MCF 10A (cell line): ENCODE measurements at places on chromosomes 2 and 18.
A peak's percentile ranks its signal among the peaks of the same experiment; 100 is the strongest.

- DNase-seq = no peak
- H3K27me3 ChIP-seq = no peaks in the 10 kb centered on the region
- no peaks in the 10 kb centered on the region for H3K4me1 ChIP-seq
- H3K36me3 ChIP-seq = no peaks in the 10 kb centered on the region
These were observed 24.6 kb downstream of the EML4 start for GRCh38 chr2:42193722-42194187.

DNA sequence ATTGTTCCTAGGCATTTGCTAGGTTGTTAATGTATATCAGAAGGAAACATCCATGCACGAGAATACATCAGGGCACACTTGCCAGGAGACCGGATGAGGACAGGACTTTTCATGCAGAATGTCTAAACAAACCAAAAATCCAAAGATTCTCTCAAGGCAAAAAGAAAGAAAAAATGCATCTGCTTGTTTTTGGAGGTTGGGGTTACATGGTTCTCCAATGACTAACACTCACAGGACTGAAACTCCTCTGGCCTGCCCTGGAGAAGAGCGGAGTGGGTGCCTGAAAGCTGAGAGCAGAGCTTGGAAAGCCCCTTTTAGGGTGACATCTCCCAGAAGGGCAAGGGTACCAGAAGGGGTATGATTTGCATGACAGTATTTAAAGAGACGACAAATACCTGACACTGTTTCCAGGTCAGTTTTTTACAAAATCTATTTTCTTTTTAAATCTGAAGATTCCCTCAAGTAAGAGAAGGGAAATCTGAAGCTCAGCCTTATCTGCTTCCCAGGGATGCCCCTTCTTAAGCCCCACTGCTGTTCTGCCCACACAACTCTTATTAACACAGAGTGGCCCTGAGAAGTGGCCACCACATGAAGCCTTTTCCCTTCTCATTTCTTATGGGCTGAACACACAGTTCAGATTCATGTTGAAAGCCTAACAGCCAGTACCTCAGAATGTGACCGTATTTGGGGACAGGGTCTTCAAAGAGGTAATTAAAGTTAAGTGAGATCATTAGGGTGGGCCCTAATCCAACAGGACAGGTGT, 216.4 kb downstream of the STK39 start:
- no peaks in the 10 kb centered on the region for H3K4me1 ChIP-seq
- no peak overlapping the region for H3K27ac ChIP-seq
- no peak for DNase-seq
- no peaks in the 10 kb centered on the region for H3K36me3 ChIP-seq

DNA sequence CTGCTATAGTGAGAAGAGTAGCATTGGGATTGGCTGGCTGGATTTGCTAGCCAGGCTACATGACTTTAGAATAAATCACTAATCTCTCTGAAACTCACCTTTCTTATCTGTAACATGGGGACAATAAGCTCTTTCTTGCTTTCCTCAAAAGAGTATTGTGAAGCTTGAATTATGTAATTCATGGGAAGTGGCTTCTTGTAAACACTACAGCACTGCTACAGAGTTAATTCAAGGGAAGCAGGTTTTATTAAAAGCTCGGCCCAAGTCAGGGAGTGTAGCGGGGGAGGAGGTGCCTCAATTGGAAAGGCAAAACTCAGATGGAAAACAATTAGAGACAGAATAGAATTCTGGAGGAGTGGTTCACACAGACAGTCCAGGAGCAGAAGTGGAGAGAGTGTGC, 100.9 kb upstream of the CELF4 start:
- H3K4me1 ChIP-seq = no peaks in the 10 kb centered on the region
- no peak for DNase-seq
- no peak overlapping the region for H3K27ac ChIP-seq
- H3K36me3 ChIP-seq = no peaks in the 10 kb centered on the region
- no peak overlapping the region for H3K4me3 ChIP-seq
- no peaks in the 10 kb centered on the region for H3K27me3 ChIP-seq

DNA sequence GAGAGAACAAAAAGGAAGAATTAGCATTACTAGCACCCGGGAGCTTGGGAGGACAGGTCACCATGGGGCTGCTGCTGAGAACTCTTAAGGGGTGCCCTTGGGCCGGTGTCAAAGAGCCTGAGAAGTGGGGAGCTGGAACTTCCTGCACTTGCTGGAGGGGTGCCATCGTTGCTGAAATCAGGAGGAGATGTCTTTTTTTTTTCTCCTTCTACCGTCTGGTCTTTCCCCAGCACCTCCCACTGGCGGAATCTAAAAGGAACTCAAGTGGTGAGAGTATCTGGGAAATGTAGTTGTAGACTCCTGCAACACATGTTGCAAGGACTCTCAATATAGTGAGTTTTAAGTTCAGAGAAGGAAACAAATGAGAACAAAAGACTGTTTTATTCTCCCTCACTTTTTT, 6.1 kb upstream of the AMMECR1L start:
- no peaks in the 10 kb centered on the region for H3K36me3 ChIP-seq
- H3K27ac ChIP-seq = no peak overlapping the region
- H3K27me3 ChIP-seq = no peaks in the 10 kb centered on the region
- DNase-seq = no peak
- H3K4me1 ChIP-seq = peaks cover 9% of the 10 kb centered on the region

DNA sequence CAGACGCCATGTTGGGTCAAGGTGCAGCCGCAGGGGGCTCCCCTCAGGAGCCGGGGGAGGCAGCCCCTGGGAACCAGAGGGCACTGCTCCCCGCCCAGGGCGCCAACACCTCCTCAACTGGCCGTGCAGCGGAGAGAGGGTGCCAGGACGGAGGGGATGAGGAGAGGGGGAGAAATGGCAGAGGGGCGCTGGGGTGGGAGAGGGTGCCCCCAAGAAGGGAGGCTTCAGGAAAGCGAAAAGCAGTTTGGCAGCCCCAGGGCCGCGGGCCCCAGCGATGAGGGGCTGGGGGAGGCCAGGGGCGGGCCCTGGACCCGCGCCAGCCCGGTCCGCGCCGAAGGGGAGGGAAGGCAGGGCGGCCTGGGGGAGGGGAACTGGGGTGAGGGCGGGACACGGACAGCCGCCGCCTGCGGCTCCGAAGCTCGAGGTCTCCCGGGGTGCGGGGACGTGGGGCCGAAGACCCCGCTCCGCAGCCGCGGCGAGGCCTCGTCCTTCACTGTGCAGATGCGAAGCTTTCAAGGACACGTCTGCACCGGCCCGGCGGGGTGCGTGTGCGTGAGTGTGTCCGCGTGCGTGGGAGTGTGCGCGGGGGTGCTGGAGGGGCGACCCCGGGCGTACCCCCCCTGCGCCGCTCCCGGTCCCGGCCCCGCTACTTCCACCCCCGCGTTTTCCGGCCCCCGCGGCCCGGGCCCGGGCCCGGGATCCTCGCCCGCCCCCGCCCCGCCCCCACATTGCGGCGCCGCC, 1.4 kb downstream of the DNMT3A start:
- no peaks in the 10 kb centered on the region for H3K27me3 ChIP-seq
- no peak for DNase-seq
- H3K4me1 ChIP-seq = no peaks in the 10 kb centered on the region

DNA sequence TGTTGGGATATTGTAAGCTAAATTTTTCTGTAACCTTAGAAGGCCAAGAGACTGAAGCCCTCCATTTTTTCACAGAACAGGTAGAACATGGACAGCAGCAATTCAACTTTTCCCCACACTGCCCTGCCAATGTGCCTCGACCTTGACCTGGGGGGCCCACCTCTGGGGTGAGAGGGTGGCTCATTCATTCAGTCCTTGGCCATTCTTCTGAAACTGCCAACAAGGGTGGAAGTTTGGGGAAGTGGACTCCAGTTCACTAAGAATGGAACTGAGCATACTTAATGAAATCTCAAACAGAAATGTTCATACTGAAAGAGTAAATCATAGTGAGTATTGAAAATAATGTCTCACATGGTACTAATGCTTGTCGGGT, 1.1 kb downstream of the EEF1B2 start:
- H3K27me3 ChIP-seq = no peaks in the 10 kb centered on the region
- H3K36me3 ChIP-seq = peaks cover 69% of the 10 kb centered on the region
- peak overlapping the region; percentile 98 for H3K27ac ChIP-seq
- peak overlapping the region; percentile 80 for H3K4me3 ChIP-seq
- no peak for DNase-seq
- peaks cover 22% of the 10 kb centered on the region for H3K4me1 ChIP-seq

- H3K27ac ChIP-seq = peak overlapping the region; percentile 57
- no peaks in the 10 kb centered on the region for H3K36me3 ChIP-seq
- H3K4me3 ChIP-seq = no peak overlapping the region
- peak; percentile 39 for DNase-seq
- no peaks in the 10 kb centered on the region for H3K27me3 ChIP-seq
These were observed 204.6 kb downstream of the CTNNA2 start for GRCh38 chr2:79717364-79718007.

- H3K4me1 ChIP-seq = peaks cover 19% of the 10 kb centered on the region
- no peak overlapping the region for H3K4me3 ChIP-seq
- no peak for DNase-seq
- H3K27me3 ChIP-seq = no peaks in the 10 kb centered on the region
These were observed 14.4 kb upstream of the SNED1 start for GRCh38 chr2:240983996-240984498.

DNA sequence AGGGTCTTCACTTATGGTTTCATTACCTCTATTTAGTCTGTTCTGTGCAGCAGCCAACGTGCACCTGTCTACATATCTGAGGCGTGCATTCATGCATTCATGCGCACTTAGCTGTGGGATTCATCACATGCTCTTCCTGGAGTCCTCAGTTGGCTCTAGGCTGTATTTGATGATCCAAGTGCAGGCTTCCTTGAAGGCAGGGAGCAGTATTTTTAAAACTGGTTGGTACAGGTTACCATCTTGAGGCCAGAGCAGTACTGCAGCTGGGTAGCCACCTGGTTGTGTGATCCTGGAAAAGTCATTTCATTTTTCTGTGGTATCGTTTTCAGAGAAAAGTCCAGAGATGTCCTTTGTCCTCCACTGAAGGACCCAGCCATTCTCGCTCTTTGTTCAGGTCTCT, 109.8 kb downstream of the EN1 start:
- no peak for DNase-seq
- H3K4me1 ChIP-seq = peaks cover 16% of the 10 kb centered on the region
- H3K27me3 ChIP-seq = no peaks in the 10 kb centered on the region
- no peaks in the 10 kb centered on the region for H3K36me3 ChIP-seq
- no peak overlapping the region for H3K27ac ChIP-seq

DNA sequence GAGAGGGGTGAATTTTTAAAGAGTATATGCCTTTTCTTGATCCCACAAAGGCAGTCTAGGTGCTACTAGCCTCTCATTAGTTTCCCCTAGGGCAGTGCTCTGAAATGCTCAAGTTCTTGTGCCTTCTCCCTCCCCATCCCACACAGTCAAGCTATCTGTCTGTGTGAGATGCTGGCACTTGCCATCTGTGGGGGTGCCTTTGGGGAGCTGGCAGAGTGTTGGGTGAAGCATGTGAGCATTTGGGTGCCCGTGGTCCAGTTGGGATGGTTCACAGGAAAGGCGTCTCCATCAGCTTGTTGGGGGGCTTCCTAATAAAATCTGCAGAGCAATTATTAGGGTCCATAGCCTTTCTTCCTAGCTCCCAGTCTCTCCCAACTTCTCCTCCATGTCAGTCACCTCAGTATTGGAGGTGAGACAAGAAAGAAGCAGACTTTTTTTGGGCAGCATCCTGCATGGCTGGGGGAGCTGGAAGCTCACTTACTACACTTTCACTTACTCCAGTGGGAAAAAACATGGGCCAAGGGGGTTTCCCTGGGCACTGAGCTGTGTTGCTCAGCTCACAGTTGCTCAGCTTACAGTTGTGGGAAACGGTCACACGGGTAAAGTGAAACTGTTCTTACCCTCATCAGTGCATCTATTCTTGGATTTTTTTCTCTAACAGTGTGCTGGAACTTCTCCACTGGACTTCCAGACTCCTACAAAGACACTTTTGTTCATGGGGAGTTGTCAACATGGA, 29.3 kb downstream of the COLEC11 start:
- H3K27me3 ChIP-seq = no peaks in the 10 kb centered on the region
- peaks cover 16% of the 10 kb centered on the region for H3K4me1 ChIP-seq
- no peak overlapping the region for H3K27ac ChIP-seq

- H3K27me3 ChIP-seq = no peaks in the 10 kb centered on the region
- H3K4me1 ChIP-seq = no peaks in the 10 kb centered on the region
- no peak for DNase-seq
These were observed 103.9 kb downstream of the CCBE1 start for GRCh38 chr18:59593291-59593717.

- H3K27ac ChIP-seq = no peak overlapping the region
- no peak for DNase-seq
- H3K4me1 ChIP-seq = no peaks in the 10 kb centered on the region
These were observed 201.7 kb upstream of the STK17B start for GRCh38 chr2:196372811-196373664.

DNA sequence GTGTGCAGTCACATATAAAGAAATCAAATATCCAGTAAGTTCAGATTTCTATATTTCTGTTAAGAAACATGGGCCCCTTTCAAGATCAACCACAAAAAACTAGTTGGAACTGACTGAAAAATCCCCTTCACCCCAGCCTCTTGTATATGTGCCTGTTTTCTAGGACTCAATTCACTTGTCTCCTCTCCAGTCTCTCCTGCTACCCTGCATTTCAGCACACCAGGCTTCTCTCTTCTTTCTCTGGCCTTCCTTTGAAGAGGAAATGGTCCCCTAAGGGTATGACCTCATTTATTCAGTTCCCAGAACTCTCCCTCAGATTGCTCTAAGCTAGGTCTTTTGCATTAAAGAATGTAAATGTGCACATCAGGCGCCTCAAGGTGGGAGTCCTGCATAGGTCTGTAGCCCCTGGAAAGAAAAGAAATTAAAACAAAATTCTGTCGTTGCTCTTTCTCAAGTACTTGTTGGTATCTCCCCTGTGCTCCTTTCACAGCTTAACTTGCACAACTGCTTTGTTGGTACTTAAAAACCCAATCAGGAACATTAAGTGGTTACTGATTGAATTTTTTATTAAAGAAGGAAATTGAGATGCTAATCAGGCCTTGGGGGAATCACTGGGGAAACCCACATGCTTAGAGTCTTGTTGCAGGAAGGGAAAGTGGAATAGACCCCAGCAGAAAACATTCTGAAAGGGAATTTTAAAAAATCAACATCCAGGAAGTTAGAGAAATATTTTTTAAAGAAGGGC, 278.4 kb downstream of the AGPS start:
- no peaks in the 10 kb centered on the region for H3K36me3 ChIP-seq
- DNase-seq = no peak

- no peaks in the 10 kb centered on the region for H3K27me3 ChIP-seq
- no peak for DNase-seq
- H3K4me1 ChIP-seq = no peaks in the 10 kb centered on the region
- no peak overlapping the region for H3K4me3 ChIP-seq
- H3K27ac ChIP-seq = no peak overlapping the region
These were observed 123.3 kb upstream of the ST6GAL2 start for GRCh38 chr2:107009275-107009674.

DNA sequence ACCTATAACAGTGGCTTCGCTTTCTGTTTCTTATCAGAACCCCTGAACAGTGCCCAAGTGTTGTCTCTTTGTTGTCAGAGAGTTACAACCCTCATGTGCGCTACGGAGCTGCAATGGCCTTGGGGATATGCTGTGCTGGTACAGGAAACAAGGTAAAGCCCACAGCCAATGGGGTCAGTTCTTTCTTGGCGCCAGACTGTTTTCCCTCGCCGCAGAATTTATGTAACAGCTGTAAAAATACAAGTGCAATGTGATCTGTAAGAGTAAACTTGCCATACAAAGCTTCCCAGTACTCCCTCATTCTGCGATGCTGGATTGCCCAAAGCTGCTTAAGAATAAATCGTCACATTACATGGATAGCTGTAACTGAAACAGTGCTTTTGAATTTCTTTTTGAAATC, 13.9 kb upstream of the HTR2B start:
- H3K27ac ChIP-seq = no peak overlapping the region
- DNase-seq = no peak
- no peaks in the 10 kb centered on the region for H3K27me3 ChIP-seq
- H3K36me3 ChIP-seq = peaks cover 26% of the 10 kb centered on the region
- no peak overlapping the region for H3K4me3 ChIP-seq
- H3K4me1 ChIP-seq = no peaks in the 10 kb centered on the region
